T-helper 2 cell treated with Interferon-gamma antibody and Interleukin-4, amounts not matched to agents 5 μg/mL and 100 μg/mL, for 36 hours (primary cell): ENCODE measurements at places on chromosomes 7 and 10.

DNA sequence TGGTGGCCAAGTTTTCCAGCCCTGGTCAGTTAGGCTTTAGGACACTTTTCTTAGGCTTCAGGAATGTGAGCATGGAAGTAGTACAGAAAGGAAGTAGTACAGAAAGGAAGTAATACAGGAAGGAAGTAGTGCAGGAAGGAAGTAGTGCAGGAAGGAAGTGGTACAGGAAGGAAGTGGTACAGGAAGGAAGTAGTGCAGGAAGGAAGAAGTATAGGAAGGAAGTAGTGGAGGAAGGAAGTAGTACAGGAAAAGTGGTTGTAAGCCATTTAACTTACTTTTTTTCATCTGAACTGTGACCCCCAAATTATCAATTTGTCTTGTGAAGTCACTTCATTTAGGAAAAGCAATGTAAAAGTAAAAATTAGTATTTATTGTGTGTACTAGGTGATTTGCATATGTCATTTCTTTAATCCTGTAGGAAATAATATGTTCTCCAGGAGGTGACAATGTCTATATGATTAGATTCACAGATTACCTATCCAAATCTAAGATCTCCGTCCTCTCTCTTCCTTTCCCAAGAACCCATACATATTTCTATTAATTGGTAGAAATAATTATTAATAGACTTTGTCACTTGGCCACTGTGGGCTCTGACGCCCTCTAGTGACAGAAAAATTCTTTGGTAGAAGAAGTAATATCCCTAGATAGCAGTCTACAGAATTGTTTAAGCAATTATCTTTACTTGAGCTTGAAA lies 3.9 kb upstream of the FAS start:
- no peak for DNase-seq

DNA sequence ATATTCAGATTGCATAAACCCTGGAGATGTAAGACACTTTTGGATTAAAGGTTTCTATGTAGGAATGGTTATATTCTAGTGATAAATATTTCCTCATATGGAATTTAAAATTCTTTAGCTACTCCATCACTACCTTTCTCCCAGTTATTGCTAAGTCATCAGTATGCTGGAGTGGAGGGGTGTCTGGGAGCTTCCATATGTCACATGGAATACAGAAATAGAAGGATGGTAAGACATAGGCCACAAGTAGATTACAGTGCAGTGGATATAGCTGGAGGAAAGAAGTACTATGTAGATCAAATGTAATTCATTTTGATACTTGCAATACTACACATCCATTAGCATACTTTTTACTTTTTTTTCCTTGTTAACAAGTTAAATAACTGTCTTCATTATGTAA lies 428.4 kb downstream of the ARL4A start:
- no peak for DNase-seq

GRCh38 chr7:74010407-74010806 lies 17.6 kb upstream of the ELN start:
- no peak for DNase-seq

DNA sequence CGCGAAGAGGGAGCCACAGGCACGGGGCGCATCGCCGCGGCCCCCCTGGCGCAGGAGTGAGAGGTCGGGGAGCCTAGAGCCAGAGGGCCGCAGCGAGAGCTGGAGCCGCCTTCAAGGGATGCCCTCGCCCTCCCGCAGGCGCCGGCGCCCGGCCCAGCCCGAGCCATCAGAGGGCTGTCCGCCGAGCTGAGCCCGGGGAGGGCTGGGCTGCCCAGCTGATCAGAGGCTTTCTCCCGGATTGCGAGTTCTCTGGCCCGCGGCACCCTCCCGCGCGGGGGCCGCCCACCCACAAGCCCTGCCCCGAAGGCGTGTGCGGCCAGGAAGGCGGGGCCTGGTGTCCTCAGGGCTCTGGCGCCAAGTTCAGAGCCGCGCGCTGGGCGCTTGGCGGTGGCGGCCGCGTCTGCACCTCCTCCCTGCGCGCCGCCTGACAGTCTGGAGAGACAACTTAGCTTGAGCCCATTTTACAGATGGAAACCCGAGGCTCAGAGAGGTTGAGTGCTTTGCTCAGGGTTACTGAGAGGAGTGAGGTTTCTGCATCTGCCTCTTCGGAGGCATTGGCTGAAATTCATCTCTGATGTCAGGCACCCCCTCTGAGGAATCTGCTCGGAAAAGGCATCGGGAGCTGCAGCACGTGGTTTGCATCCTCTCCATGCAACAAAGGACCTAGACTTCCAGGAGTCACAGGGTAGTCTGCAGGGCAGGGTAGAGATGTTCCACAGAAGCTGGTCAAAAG lies 3.8 kb upstream of the ANTXRL start:
- peak; percentile 72 for DNase-seq

DNA sequence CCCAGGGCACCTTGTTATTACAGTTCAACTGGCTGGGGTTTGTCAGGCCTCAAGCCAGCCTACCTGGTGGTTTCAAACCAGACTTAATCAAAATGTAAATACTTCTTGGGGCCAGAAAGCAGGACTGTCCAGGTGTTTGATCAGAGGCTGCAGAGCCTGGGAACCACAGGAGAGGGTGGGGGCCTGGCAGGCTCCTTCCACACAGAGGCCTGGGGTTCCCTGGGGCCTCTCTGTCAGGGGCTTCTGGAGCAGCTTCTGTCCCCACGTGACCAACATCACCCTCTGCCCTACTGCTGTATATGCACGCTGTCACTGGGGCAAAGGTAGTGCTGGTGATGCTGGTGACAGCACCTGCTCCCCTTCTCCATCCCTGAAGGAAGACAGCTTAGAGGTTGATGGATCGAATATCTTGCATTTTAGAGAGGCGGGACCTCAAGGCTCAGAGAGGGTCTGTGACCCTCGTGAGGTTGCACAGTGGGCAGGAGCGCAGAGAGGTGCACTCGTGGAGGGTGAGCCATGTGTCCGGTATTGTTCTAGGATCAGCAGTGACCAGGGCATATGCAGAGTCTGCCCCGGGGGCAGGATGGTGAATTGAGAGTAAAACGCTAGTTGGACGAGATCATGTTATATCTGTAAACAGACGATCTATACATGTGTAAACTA lies 95.4 kb downstream of the GRK5 start:
- no peak for DNase-seq

DNA sequence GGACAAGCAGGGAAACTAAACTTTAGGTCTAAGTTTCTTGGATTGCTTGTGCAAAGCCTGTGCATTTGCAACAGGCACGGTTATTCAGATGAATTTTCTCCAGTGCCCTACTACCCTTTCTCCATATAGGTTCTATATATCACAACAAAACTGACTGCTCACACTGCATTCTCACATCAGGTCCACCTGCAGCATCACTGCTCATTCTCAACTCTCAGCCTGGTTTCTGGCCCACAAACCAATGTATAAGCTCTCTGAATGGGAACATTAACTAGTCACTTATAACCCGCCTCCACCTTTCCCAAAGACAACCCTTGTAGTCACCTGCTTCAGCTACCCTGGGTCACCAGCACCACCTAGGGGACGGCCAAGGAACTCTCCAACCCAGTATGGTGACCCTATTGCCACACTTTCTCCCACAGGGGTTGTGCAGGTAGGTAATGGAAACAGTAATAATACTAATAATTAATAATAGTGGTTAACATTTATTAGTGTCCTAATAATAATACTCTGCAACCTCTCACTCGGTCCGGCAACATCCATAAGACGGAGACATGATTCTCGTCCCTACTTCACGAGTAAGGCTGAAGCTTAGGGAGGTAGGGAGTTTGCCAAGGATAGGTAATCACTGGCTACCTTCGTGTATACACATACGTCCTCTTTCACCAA lies 97.3 kb downstream of the CLEC2L start:
- DNase-seq = peak; percentile 29

GRCh38 chr10:60237977-60238758 lies 151.5 kb downstream of the ANK3 start:
- DNase-seq = peak; percentile 51

GRCh38 chr10:34190580-34190979 lies 624.5 kb downstream of the PARD3 start:
- DNase-seq = no peak

- DNase-seq = no peak
Observed at GRCh38 chr7:110766864-110767263, 324.1 kb upstream of the LRRN3 start.

DNA sequence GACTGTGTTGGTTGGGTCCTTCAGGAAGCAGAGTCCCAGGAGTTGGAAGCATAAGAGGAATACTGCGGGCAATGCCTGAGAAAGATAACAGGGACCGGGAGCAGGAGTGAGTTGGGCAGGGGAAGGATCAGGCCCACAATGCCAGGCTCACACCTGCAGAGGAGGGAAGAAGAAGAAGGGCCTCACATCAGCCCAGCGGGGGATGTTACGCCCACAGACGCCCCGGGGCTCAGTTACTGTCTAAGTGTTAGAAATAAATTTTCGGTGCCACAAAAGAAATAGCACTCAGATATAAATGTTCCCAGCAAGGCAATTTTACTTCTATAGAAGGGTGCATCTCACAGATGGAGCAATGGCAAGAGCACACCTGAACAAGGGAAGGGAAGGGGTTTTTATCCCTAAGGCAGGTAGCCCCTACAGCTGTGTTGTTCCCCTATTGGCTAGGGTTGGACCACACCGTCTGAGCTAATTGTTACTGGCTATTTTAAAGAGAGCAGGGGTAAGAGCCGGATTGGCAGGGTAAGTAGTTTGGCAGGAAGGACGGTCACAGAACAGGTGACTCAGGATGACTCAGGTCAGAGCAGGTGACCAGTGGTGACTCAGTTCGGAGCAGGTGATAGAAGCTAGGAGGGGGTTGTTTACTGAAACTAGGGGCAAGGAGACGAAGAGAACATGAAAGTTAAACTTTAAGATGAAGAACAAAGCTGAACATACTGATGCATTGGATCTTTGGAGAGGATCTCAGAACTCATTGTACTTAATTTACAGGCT lies at the start of gene NOS3:
TSS of gene NOS3 (plus strand) at position 602 of the 771 bp plus-strand sequence. CDS start 2,787 bp downstream, outside the sequence.
- DNase-seq = no peak

- DNase-seq = no peak
Observed at GRCh38 chr10:57579926-57580325, 687.8 kb downstream of the IPMK start.
